Stimulated activated CD4-positive, alpha-beta T cell treated with anti-CD3 and anti-CD28 coated beads, TNF-alpha, amount 100 ng/mL, for 1 hour (primary cell): ENCODE measurements at places on chromosomes 16 and 17.

DNA sequence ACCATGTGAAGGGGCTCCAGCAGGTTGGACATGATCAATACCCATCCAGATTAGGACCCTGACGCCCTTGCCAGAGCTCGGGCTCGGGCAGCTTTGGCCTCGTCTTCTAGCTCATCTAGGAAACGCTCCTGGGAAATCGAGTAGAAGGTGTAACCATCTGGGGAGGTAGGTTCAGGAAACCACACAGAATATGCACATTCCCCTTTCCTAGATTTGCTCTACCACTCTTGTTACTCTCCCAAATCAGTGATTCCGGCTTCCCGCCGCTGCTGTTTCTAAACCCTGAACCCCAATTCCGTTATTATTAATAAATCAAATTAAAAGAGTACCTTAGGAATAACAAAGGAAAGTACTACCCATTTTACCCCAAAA, 507 bp downstream of the COA3 start:
- DNase-seq, result no peak

- no peak for DNase-seq
These were observed 99.7 kb upstream of the CDH8 start for GRCh38 chr16:62135911-62136310.

- DNase-seq, result no peak
These were observed 141.5 kb upstream of the MED13 start for GRCh38 chr17:62206550-62206949.

GRCh38 chr16:57194512-57194911, 8.4 kb downstream of the RSPRY1 start:
- no peak for DNase-seq

DNA sequence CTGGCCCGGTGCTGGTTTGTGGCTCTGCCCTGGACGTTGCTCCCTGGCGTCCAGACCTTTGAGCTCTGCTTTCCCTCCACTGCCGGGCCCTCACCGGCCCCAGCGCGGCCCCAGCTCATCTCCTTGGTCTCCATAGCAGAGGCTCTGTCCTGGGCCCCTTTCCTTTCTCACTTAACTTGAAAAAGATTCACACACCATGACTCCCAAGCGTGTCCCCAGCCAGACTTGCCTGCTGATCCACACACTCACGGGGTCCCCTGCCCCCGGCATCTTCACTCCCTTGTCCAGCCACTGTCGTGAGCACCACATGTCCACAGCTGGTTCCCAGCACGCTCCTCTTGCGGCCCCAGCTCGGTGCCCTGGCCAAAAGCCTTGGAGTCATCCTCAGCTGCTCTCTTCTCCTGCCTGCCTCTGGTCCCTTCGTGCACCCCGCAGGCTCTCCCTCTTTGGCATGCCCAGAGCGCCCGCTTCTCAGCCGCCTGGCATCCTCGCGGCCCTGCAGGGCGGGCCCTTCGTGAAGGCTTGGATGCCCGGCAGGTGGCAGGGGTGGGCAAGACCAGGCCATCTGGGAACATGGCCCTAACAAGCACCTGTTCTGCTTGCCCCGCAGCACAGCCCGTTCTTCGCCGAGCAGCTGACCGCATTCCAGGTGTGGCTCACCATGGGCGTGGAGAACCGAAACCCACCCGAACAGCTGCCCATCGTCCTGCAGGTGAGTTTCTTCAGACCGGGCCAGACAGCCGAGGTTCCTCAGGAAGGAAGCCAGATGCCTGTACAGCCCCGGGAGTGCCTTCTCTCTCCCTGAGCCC, 145.6 kb upstream of the CHMP6 start:
- DNase-seq, result no peak

GRCh38 chr17:37317867-37318266, 57.9 kb upstream of the C17orf78 start:
- DNase-seq, result no peak

GRCh38 chr16:48250520-48251278, 3.4 kb upstream of the ABCC11 start:
- no peak for DNase-seq

GRCh38 chr16:68037841-68038597, 14.9 kb downstream of the DUS2 start:
- DNase-seq, result no peak

DNA sequence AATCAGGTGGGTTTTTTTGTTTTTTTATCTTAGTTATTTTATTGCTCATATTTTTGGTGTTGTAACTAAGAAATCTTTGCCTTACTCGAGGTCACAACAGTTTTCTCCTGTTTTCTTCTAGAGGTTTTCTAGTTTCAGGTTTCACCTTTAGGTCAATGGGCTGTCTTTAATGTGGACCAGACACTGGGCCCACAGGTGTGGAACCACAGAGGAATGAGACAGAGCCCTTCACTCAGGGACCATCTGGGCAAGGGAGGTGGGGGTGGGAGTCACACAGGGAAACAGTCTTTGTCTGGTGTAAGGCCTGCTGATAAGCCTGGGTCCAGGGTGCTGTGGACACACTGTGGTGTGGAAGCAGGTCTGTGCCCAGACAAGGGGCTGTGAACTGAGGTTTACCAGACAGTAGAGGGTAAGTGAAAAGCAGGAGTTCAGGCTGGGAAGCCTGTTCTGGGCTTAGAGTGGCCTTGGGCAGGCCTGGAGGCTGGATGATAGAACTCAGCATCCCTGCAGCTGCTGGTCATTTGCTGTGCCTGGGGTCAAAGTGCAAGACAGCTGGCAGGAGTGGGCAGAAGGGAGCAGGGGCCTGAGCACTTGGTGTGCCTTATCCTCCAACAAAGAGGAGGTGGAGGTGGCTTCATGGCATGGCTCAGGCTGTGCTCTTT, 75.6 kb downstream of the SPECC1 start:
- no peak for DNase-seq

DNA sequence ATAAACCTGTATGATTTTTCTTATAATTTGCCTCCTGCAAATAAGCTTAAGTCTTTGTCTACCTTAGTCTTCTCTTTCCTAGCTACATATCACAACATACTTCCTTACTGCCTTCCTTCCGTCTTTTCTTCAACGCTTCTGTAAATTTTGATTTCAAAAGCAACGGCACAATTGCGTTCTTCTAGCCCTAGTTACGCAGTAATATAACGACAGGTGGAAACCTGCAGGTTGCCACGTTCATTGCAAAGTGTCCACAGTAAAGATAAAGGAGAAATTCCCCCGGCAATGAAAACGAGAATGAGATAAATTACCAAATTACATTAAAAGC, 546 bp upstream of the PSMD7 start:
- no peak for DNase-seq

- no peak for DNase-seq
These were observed 37.5 kb downstream of the SOCS3 start for GRCh38 chr17:78322327-78322857.

DNA sequence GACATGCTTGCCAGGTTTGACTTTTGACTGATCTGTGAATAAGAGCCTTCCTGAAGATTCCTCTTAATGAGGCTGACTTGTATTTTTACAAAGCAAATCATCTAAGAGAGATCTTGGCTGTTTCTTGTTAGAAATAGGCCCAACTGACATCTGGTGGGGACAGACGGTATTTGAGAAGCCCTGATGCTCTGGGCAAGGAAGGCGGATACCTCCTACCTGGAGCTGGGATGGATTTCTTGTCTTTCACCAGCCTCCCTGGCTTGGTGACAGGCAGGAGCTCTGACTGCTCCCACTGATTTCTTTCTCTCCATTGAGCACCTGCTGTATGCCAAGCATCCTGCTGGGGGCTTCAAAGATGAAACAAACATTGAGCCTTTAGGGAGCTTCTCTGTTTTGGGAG, 40.4 kb downstream of the AKAP1 start:
- DNase-seq, result no peak

- DNase-seq, result no peak
These were observed 9.4 kb upstream of the FASN start for GRCh38 chr17:82107341-82107860.

GRCh38 chr16:59527206-59527997, 793.3 kb upstream of the GOT2 start:
- DNase-seq, result no peak

GRCh38 chr17:69061721-69062556, 1.2 kb upstream of the ABCA9 start:
- DNase-seq, result no peak

DNA sequence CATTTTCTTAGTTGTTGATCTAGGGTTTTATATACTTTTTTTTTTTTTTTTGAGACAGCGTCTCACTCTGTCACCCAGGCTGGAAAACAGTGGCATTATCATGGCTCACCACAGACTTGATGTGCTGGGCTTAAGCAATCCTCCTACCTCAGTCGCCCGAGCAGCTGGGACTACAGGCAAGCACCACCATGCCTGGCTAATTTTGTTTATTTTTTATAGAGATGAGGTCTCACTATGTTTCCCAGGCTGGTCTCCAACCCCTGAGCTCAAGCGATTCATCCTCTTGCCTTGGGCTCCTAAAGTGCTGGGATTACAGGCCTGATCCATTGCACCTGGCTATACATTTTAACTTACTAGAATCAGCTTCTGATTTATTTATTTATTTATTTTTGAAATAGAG, 34.2 kb upstream of the ATP2A3 start:
- DNase-seq, result no peak

DNA sequence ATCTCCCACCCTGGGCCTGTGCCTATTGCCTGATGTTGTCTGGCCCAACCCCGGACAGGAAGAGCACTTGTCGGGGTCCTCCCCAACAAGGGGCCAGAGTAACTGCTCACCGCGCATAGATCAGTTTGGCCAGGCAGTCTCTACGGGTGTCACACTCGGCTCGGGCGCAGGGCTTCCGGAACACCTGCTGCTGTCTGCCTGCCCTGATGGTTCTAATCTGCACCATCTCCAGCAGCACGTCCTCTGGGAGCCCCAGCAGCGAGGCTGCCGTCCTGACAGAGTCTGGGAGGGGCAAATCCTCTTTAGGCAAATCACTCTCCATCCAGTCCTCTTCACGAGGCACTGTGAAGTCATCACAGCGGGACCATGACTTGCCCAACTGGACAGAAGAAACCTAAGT, 24.0 kb downstream of the MYO19 start:
- no peak for DNase-seq

DNA sequence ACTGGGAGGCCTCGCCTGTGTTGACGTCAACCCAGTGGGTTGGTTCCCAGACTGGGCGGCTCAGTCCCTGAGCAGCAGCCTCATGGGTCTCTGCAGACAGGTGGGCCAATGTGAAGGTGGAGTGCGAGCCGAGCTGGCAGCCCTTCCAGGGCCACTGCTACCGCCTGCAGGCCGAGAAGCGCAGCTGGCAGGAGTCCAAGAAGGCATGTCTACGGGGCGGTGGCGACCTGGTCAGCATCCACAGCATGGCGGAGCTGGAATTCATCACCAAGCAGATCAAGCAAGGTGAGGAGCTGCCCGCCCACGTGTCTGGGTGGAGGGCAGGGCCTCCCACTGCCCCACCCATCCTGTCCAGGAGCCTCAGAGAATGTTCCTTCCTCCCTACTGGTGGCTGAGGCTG, 44.1 kb downstream of the MRC2 start:
- DNase-seq, result no peak

- no peak for DNase-seq
These were observed 145.6 kb upstream of the TBX2 start for GRCh38 chr17:61253937-61254574.

- DNase-seq, result no peak
These were observed 79.1 kb upstream of the C16orf82 start for GRCh38 chr16:26987597-26988010.

- no peak for DNase-seq
These were observed 19.5 kb downstream of the NUP85 start for GRCh38 chr17:75225016-75225415.

DNA sequence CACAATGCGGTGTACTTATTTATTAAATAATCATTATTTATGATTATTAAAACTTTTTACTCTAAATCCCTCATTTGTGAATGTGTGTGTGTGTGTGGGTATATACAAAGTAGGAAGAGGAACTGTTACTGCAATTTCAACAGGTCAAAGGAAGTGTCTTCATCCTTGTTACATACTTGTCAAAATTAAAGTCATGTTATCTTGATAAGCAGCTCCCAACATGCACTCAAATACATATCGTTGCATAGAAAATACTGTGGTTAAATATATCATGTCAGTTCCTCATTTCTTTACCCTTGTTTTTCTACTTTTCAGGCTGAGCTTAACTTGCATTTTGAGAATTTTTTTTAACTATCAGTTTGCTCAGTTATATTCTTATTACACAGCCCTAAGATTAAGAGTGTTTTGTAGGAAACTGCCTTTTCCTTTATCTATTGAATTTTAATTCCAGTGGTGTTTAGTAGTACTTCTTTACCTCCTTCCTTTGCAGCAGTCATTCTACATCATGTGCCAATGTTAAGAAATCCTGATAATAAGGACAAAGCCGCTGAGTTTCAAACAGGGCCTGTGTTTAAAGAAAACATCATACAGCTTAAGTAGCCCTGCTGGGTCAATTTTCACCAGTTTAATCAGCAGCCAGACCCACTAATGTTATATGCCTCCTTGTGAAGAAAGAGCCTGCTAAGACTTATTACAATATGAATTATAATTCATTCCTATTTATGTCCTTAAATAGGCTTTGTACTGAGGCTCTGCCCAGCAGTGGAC, 7.2 kb downstream of the EFCAB5 start:
- no peak for DNase-seq

DNA sequence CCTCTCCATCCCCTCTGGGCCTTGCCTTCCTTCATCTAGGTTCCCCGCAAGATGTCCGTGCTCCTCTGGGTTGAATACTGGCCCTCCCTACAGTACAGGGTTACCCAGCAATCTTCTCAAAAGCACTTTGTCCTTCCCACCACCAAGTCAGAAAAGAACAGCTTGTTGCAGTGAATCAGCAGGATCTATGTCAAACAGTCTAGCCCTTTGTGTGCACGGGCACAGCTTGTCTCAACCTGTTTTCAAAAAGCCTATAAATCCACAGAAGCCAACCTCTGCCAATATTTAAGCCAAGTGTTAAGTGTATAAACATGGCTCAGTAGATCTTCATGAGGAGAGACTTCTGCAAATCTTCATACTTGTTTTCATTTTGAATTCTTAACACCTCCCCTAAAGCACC, 25.2 kb downstream of the C17orf67 start:
- DNase-seq, result no peak

- DNase-seq, result no peak
These were observed 22.5 kb downstream of the DNAI2 start for GRCh38 chr17:74296548-74296936.

DNA sequence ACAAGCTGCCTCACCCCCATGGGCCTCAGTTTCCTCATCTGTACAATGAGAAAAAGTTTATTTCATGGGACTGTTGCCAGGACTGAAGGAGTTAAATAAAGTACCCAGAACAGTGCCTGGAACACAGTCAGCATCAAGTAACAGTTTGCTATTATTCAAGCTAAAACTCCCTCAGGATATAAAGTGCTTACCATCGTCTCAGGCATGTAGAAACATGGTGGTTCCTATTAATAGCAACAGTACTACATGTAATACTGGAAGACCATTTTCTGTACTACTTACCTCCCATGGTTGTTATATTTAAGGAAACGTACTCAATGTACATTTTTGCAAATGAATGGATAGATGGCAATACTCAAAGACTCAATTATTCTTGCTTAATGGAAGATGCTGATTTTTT, 93.4 kb downstream of the NCOR1 start:
- no peak for DNase-seq

- no peak for DNase-seq
These were observed 1.2 kb upstream of the PDIA2 start for GRCh38 chr16:281660-282255.

GRCh38 chr17:17781591-17782496, 54.9 kb downstream of the SREBF1 start:
- no peak for DNase-seq
